Daoy (cell line): ENCODE measurements at places on chromosomes 13 and 19. TPM values are rescaled to one million over a fixed set of nuclear protein-coding genes. Genes with fewer than 3 reads are reported as not detected.

Gene FFAR1
- not detected in 2 replicates for total RNA-seq

Gene KLF12
- total RNA-seq = 4.1 and 6.6 TPM in 2 replicates

Gene ZNF556
- under 0.01 and 0.09 TPM in 2 replicates for total RNA-seq

Gene KLK6
- total RNA-seq = not detected in 2 replicates

Gene TMEM255B
- total RNA-seq = 3.8 and 9.7 TPM in 2 replicates

Gene LILRB4
- total RNA-seq = 0.69 and 2.3 TPM in 2 replicates

Gene MAMSTR
- 0.34 and 2.9 TPM in 2 replicates for total RNA-seq

Gene PCDH17
- total RNA-seq = under 0.01 TPM in 1 of 2 replicates, not detected in the other

Gene C1QTNF9B
- total RNA-seq = not detected in 2 replicates

Gene LMO7
- 26.4 and 27.9 TPM in 2 replicates for total RNA-seq

Gene C19orf12
- 47.8 and 51.1 TPM in 2 replicates for total RNA-seq

Gene NLRP5
- 4.9 and 5.1 TPM in 2 replicates for total RNA-seq

Gene USHBP1
- total RNA-seq = not detected in 2 replicates

Gene BSPH1
- total RNA-seq = not detected in 2 replicates

Gene LACC1
- total RNA-seq = 5.2 and 8.6 TPM in 2 replicates

GRCh38 chr19:3969435-3970312, 1.2 kb downstream of the DAPK3 start:
- DNase-seq = peak; percentile 94

DNA sequence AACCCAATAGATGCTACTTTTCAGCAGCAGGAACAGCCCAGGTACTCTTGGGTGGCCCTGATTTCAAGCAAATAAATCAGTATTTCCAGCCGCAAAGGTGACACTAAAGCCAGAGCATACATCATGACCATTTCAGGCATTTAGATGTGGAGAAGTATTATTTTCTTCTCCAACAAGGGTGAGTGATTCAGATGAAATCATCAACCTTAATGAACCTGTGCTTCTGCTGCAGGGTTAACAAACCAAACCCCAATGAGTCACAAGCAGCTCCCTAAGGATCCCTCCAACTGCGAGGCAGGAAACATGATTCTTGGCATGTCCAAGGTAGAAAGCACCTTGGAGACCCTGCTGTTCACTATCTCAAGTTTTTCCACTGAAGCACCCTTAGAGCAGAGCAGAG, 32.7 kb downstream of the MBNL2 start:
- peak; percentile 85 for DNase-seq

GRCh38 chr19:21256722-21257121, 72.5 kb downstream of the ZNF708 start:
- DNase-seq = no peak

GRCh38 chr19:46839752-46840497, 10.7 kb downstream of the AP2S1 start:
- no peak for DNase-seq

DNA sequence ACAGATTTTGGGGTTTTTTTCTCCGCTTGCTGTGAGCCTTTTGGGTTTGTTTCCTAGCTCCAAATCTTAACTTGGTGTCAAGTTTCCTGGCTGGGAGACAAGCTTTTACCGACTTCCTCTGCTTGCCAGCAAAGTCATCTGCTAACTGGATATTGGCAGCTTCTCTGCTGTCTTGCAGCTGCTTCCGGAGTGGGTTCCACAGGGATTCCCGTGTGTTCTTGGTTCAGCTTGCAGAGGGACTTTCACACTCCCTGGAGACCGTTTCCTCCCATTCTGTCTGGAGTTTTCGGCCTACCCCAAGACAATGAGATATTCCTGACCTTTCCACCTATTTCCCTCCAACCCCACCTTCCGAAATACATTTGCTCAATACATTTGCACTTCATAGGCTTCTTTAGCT, 2.2 kb upstream of the COLGALT1 start:
- DNase-seq = peak; percentile 81

DNA sequence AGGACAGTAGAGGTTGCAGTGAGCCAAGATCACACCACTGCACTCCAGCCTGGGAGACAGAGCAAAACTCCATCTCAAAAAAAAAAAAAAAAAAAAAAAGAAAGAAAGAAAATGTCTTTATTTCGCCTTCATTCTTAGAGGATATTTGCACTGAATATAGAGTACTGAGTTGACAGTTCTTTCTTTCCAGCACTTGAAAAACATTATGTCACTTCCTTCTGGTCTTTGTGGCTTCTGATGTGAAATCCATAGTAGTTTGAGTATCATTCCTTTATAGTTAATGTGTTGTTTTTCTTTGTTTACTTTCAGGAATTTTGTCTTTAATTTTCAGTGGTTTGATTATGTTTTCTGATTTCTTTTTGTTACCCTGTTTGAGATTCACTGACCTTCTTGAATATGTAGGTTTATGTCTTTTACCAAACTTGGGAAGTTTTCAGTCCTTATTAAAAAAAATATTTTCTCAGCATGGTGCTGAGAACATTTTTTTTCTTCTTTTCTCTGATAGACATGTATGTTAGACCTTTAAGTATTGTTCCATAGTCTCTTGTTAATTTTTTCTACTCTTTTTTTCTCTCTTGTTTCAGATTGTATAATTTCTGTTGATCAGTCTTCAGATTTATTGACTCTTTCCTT, 50.1 kb downstream of the PCCA start:
- DNase-seq = no peak

- peak; percentile 89 for DNase-seq
Measured at GRCh38 chr19:30682999-30683536, 310.9 kb downstream of the ZNF536 start.

DNA sequence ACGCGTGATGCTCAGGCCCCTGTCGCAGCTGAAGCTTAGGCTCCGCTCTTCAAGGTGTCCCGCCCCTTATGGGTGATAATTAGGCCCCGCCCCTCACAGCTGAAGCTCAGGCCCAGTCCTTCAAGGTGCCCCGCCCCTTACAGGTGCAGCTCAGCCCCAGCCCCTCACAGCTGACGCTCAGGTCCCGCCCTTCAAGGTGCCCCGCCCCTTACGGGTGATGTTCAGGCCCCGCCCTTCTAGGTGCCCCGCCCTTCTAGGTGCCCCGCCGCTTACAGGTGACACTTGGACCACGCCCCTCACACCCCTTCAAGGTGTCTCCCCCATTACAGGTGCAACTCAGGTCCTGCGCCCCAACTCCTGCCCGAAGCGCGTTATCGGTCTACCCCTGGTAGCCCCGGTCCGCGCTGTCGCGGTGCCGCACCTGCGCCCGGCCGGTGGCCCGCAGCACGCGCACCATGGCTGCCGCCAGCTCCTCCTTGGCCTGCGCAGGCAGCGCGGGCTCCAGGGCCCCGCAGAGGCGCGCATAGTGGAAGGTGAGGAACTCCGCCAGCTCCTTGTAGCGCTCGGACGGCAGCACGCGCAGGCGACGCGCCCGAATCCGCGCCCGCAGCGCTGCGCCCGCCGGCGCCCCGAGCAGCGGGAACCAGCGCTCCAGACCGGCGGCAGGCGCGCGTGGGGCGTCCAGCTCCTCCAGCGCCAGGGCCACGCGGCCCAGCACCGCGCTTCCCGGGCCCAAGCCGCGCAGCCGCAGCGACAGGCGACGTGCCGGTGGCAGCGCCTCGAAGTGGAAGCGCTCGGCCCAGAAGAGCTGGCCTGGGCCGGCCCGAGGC, 7.3 kb downstream of the RASAL3 start:
- no peak for DNase-seq

GRCh38 chr19:926589-927350, 935 bp downstream of the ARID3A start:
- peak; percentile 63 for DNase-seq

- DNase-seq = no peak
Measured at GRCh38 chr19:38617764-38618589, at the start of gene MAP4K1. TSS of gene MAP4K1 (minus strand) at chr19:38617953. CDS start at chr19:38617895, 58 bp downstream.

DNA sequence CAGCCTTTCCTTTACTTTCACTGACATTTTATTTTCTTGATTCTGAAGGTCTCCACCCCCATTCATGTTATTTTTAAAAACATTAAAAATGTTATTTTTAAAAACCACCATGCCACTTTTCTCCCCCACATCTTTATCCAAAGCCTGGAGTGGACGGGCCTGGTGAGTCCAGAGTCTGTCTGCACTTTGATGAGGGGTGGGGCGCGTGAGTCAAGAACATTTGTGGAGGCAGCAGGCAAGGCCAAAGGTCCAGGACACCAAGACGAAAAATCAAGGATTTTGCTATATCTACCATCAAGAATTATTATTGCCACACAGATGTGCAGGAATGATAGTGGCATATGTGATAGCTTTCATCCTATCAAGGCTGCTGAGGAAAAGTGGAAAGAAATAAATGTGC, 224.9 kb downstream of the FGF9 start:
- DNase-seq = no peak

- no peak for DNase-seq
Measured at GRCh38 chr13:72523593-72523992, 203.8 kb downstream of the MZT1 start.

- no peak for DNase-seq
Measured at GRCh38 chr13:112161521-112162301, 94.8 kb downstream of the SOX1 start.

GRCh38 chr13:23279321-23279720, 98.5 kb downstream of the SGCG start:
- DNase-seq = no peak

- no peak for DNase-seq
Measured at GRCh38 chr13:113298043-113298945, 1.3 kb downstream of the LAMP1 start.

- DNase-seq = no peak
Measured at GRCh38 chr13:20544201-20544923, 18.7 kb upstream of the CRYL1 start.

DNA sequence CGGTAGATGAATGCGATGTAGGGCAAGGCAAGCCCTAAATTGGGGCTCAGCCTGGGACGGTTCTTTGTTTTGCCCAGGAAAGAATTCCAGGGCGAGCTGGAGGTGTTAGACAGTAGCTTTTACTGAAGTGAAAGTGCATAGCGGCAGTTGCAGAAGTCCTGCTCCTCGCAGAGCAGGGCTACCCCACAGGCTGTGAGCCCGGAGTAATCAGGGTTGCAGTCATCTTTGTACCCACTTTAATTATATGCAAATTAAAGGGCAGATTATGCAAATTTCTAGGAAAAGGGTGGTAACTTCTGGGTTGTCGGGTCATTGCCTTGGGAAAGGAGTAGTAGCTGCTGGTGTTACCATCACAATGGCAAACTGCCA, 30.5 kb downstream of the VAV1 start:
- no peak for DNase-seq

DNA sequence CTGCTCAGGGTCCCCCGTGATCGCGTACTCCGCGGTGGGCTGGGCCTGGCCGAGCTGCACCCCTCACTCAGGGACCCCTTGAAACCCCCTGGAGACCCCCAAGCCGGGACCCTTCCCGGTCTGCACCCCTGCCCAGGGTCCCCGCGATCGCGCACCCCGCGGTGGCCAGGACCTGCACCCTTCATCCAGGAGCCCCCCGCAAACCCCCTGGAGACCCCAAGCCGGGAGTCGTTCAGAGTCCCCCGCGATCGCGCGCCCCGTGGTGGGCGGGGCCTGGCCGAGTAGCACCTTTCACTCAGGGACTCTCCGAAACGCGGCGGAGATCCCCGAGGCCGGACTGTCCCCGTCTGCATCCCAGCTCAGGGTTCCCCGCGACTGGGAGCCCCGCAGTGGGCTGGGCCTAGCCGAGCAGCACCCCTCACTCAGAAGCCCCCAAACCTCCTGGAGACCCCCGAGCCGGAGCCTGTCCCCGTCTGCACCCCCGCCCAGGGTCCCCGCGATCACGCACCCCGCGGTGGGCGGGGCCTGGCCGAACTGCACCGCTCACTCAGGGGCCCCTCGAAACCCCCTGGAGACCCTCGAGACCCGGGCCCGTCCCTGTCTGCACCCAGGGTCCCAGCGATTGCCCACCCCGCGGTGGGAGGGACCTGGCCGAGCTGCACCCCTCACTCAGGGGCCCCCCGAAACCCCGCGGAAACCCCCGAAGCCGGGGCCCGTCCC, 748 bp downstream of the LMNB2 start:
- DNase-seq = peak; percentile 35

DNA sequence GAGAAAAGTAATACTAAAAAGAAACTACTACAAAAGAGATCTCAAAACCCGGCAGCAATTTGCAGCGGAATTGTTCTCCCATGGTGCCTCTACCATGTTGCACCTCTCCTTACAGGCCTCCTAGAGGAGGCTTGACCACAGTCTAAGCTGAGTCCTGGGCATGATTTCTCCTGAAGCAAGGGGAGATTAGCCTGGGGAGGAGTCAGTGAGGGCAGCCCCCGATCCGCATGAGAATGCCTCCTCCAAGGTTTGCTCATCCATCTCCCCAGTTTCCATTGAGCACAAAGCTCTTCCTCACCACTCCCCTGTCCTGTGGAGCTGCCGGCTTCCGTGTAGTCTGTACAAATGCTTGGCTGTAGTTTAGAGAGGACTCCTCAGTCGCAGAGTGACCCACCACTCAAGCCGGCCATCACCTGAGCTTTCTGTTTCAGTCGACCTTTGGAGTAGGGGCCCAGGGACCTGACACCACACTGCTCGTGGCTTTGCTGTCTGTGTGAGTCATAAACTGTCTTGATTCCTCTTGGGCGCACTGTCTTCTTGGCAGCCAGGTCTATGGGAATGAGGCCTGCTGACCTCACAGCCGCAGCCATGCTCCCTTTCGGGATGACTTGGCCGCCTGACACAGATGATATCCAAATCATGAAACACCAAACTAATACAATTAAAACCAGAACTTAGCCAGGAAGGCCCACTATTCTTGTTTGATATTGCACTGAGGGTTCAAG, 72.3 kb downstream of the C1QTNF9 start:
- peak; percentile 34 for DNase-seq

GRCh38 chr19:19004144-19004543, 29.2 kb downstream of the SUGP2 start:
- DNase-seq = no peak

- DNase-seq = peak; percentile 23
Measured at GRCh38 chr13:79448413-79448812, 32.5 kb upstream of the NDFIP2 start.

- peak; percentile 25 for DNase-seq
Measured at GRCh38 chr19:41521931-41522555, 53.9 kb upstream of the CEACAM21 start.

- DNase-seq = no peak
Measured at GRCh38 chr19:10246511-10246910, 5.5 kb upstream of the MRPL4 start.
